Progenitor cell of endocrine pancreas (in vitro differentiated cells): ENCODE measurements at places on chromosomes 16 and 17.

DNA sequence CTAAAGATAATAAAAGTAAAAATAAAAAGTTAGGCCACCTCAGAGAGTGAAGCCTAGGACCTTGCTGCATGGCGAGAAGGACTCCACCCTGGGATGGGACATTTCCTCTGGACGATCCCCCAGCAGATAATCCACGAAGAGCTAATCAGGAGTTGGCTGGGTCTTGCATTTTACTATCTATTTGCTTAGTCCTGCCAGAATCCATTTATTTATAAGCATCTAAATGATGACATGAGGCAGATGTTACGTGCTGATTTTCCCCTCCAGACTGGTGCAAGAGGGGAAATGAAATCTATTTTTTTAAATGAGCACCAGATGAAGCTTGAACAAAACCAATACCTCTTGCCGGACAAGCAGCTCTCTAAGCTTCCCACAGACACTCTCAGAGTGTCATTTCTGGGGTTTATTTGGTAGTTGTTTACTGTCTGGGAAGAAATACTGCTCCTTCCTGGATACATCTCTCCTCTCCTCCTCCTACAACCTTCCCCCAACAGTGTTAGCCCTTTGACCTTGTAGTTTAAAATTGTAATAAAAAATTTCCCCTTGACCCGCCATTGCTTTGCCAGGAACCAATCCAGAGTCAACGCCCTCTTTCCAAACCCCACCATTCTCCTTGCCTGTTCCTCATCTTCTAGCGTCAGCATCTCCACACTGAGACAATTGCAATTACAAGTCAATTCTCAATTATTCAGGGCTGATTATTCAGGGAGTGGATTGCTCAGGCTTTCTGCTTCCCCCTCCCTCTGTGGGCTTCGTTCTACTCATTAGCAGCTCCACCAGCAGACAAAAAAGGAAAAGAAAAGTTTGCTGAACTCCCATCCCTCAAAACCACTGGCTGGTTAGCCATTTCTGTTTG, 63.0 kb downstream of the GSG1L start:
- DNase-seq = no peak

GRCh38 chr17:17841601-17842025, 4.8 kb upstream of the SREBF1 start:
- DNase-seq = no peak

DNA sequence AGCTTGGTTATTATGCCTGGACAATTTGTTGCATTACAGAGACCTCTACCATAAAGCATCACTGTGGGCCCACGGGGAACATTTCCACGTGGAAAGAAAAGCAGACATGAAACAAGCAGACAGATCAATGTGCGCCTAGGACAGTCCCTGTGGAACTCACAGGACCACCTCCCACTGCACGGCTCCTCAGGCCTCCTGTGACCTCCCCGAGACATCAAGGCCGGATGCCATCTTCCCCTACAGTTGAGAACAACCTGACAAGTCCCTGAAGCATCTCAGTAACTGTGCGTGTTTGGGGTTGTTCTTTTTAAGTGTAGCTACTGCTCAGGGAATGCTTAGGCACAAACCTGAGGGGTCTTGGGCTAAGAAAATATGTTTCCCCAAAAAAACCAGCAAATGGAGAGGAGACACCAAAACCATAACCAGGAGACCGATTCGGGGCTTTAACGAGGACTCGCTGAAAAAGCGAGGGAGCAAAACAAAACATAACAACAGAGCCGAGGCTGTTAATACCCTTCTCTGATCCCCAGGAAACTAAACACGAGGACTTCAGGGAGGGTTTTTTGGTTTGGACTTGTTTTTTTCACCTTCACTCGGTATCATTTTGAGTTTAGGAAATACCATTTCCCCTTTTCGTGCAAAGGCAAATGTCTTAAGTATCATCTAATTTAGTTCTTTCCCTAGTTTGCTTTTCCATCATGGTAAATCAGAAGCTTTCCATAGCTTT, 87.1 kb downstream of the CYTH1 start:
- DNase-seq = no peak

DNA sequence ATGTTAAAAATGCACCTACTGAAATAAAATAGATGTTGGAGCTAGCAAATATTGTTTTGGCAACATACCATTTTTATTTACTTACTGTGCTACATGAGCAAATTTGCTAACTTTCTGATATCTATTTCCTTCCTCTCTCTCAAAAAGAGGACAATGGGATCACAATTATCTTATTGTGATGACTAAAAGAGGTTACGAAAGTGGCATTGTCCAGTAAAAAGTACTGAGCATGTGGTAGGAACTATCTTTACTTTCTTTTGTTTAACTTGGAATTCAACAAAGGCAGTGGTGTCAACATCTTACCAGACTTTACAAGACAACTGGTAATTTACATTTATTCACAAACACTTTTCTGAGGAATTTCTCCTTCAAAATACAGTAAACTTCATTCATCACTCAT, 1542.6 kb upstream of the CDH8 start:
- DNase-seq = no peak

- no peak for DNase-seq
Measured at GRCh38 chr16:626787-627453, 3.9 kb upstream of the WFIKKN1 start.

- DNase-seq = no peak
Measured at GRCh38 chr17:42809250-42809649, 10.6 kb downstream of the CNTD1 start.

GRCh38 chr16:82157836-82158235, 12.2 kb downstream of the MPHOSPH6 start:
- DNase-seq = no peak

DNA sequence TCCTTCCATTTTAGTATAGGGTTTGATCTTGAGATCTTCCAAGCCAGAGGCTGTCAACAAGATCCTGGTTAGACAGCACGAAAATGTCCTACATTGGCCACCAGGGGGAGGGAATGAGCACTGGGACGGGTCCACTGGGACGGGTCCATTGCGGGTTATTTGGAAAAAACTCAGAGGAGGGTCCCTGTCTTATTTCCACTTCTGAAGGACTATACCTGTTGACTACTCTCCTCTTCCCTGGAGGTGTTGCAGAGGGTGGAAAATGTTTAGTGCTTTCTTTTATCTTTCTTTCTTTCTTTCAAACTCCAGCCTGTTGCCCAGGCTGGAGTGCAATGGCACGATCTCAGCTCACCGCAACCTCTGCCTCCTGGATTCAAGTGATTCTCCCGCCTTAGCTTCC, 2.5 kb downstream of the TTLL6 start:
- peak; percentile 30 for DNase-seq

GRCh38 chr17:81027038-81027437, 7.9 kb upstream of the BAIAP2 start:
- DNase-seq = no peak

- DNase-seq = no peak
Measured at GRCh38 chr16:69483611-69484010, 59.2 kb downstream of the CYB5B start.

GRCh38 chr16:73404001-73404400, 356.1 kb upstream of the ZFHX3 start:
- DNase-seq = no peak

GRCh38 chr17:1617620-1618174, 10.9 kb downstream of the SLC43A2 start:
- DNase-seq = no peak

- no peak for DNase-seq
Measured at GRCh38 chr17:80319999-80320344, 59.3 kb downstream of the RNF213 start.

- no peak for DNase-seq
Measured at GRCh38 chr16:11674818-11675560, 6.7 kb downstream of the SNN start.

GRCh38 chr17:77509089-77509488, 368.3 kb downstream of the SEC14L1 start:
- no peak for DNase-seq

DNA sequence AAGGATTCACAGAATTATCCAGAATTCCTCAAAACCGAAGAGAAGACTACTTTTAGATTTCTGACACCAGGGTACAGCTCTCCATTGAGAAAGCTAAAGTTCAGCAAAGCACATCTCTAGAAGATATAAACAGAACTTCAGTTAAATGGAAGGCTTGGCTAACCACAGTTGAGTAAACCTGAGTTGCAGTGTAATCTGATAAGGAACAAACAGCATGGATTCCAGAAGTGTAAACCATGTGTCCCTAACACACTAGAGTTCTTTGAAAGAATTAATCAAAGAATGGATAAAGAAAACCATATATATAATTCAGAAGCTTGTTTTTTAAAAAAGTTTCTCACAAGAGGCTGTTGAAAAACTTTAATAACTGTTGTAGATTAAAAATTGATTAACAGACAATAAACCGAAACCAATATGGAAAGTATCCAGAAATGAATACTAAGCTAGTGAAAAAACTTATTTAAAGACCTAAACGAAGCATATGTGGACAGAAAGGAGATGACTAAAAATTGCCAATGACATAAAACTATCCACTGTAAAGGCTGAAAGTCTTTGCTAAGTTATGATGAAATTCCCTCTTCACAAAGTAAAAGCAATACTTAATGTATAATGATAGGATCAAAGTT, 4.3 kb downstream of the RNF43 start:
- DNase-seq = no peak

GRCh38 chr17:17985555-17985954, 12.9 kb downstream of the DRC3 start:
- no peak for DNase-seq

GRCh38 chr17:75124041-75124818, 7.3 kb downstream of the NT5C start:
- DNase-seq = no peak

- no peak for DNase-seq
Measured at GRCh38 chr17:20935740-20936139, 107.1 kb downstream of the USP22 start.

- DNase-seq = no peak
Measured at GRCh38 chr16:53372992-53373871, 61.0 kb upstream of the RBL2 start.

DNA sequence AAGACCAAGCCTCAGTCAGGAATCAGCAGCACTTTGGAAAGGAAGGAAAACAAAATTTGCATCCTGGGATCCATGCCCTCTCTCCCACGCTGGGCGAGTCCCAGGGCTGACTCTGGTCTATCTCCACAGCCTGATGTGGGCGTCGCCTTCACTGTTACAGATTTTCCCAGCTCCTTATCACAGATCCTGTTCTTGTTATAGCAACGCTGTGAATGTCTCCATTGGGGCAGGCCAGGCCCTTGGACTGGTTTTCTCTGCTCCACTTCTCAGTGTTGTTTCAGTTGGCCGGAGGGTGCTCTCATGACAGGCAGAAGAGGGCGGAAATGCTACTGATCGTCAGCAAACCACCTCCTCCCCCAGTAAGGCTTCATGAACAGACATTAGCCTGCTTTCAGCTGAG, 127.9 kb upstream of the CDH11 start:
- no peak for DNase-seq

GRCh38 chr17:78379131-78379491, 662 bp downstream of the PGS1 start:
- no peak for DNase-seq

DNA sequence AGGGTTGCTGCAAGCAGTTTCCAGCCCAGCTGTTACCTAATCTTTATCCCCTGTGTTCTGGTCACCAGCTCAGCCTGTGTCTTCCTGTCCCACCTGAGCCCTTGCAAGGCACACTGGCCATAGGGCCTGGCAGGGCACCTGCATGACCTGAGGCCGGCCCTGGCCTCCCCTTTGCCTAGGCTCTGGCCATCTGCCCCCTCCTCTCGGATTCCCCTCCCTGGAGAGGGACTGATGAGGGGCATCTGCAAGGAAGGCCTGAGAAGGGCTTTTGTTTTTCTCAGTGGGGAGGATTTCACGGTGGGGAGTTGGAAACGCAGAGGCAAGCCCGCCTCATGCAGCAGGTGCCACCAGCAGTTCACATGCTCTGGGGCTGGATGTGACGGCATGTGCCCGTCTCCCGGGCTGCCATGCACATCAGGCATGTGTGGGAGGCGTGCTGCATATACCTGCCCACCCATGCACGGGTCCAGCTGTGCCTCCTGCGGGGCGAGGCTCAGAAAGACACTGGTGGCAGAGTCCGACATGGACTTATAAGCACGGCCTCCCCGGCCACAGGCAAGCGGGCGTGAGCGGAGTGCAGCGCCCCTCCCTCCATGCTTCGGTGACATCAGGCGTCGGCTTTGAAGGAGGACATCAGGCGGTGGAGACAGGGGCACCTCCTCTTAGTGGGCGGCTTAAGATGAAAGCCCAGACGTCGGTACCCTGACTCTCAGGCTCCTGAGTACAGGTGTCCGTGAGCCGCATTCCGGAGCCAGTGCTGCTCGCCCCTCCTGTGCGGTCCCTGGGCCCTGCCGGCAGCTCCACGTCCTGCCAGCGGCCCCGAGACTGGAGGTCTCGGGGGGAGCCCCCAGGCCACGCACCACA, 16.5 kb downstream of the ASPSCR1 start:
- no peak for DNase-seq

DNA sequence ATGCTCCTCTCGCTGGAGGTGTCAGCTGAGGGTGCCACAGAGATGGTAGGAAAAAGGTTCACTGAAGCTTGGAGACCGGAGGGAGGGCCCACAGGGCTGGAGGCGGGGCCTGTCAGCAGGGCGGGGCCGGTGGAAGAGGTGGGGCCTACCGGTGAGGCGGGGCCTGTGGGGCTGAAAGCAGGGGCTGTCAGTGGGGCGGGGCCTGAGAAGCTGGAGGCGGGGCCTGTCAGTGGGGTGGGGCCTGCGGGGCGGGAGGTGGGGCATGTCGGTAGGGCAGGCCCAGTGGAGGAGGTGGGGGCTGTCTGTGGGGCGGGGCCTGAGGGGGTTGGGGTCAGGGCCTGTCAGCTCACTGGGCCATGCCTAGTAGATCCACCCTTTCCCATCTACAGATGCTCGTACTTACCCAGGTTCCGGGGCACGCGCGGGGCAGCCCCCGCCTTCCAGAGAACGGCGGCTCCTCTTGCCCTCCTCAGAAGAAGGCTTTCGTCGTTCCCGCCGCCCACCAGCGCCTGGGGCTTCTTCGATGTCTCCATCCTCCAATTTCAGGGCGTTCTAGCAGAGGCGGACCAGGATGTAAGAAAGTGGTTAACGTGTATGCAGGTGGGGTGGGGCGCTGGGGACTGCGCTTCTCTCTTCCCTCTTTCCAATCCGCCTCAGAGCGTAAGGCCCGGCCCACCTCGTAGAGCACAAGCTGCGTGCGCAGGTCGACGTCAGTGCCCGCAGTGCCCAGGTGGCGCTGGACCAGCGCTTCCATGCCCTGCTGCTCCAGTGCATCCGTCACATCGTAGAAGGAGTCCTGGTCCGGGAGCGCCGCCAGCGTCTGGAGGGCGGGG, 9.8 kb downstream of the TMEM208 start:
- no peak for DNase-seq

DNA sequence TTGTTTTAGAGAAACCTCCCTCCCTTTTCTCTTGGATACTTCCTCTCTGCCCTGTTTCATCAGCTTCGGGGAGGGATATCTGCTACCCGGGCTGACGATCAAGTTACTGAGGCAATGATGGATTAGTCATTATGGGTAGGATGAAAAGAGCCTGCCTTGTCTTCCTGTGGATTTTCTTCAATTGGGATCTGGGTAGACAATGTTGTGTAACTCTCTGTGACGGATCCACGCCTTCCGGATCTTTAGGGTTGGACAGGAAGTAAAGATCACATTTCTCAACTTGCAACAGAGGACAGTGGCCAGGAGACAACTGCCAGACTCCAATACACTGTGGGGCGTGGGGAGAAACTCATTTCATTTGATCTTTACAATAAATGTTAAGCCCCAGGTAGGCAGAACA, 11.3 kb upstream of the CHST6 start:
- no peak for DNase-seq

GRCh38 chr17:7557775-7558543, 591 bp upstream of the TNFSF13 start:
- no peak for DNase-seq

GRCh38 chr16:73549984-73550631, 502.2 kb upstream of the ZFHX3 start:
- DNase-seq = peak; percentile 15

- peak; percentile 28 for DNase-seq
Measured at GRCh38 chr16:74999609-75000480, 1.0 kb downstream of the ZNRF1 start.
